ENCODE measurements at places on chromosomes 12 and 14.

- DNase-seq = no peak
Observed at GRCh38 chr14:101687756-101688546, 73.6 kb upstream of the PPP2R5C start.

GRCh38 chr12:3563966-3564365 lies 73.0 kb downstream of the PRMT8 start:
- no peak for DNase-seq

DNA sequence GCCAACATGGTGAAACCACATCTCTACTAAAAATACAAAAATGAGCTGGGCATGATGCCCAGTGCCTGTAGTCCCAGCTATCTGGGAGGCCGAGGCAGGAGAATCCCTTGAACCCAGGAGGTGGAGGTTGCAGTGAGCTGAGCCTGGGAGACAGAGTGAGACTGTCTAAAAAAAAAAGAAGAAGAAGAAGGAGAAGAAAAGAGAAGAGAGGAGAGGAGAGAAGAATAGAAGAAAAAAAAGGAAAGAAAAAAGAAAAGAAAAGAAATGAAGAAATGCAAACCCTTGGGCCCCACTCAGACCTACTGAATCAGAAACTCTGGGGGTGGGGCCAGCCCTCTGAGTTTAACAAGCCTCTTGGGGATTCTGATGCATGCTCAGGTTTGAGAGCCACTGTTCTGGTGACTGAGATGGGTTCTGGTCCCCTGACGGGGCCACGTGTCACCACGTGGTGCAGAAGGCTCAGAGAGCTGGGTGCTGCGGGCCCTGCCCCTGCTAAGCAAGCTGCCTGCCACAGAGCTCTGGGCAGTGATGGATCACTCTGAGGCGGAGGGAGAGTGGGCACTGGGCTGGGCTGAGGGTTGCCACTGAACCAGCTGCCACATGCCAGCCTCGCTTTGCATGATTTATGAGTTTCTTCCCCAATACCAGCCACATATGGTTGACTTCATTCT lies 37.5 kb downstream of the ERH start:
- no peak for DNase-seq

DNA sequence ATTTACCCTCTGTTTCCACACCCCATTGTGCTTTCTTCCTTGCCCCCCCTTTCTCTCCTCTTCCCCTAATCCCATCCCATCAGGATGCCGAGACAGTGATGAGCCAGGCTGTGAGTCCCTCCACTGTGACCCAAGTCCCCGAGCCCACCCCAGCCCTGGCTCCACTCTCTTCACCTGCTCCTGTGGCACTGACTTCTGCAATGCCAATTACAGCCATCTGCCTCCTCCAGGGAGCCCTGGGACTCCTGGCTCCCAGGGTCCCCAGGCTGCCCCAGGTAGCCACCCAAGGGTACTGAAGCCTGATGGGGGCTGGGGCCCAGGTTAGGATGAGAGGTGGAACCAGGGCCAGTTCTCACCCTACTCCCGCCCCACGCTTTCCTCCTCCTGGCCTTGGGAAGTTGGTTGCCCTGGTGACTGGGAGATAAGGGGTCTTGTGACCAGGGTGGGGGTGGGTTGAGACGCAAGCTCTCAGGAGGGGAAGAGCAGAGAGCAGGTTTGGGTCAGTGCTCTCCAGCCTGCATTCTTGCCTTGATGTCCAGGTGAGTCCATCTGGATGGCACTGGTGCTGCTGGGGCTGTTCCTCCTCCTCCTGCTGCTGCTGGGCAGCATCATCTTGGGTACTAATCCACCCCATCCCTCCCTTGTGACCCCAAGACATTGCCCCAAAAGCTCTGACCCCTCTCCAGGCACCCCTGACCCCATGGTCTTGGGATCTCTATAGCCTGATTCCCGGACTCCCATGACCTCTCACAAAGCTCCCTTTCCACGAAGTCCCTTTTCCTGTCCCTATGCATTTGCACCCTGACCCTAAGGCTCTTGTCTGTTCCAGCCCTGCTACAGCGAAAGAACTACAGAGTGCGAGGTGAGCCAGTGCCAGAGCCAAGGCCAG lies 1.2 kb downstream of the AMHR2 start:
- no peak for DNase-seq
